Activated CD8-positive, alpha-beta memory T cell treated with anti-CD3 and anti-CD28 coated beads for 1 hour (primary cell): ENCODE measurements at places on chromosomes 7 and 10.

- DNase-seq = no peak
Observed at GRCh38 chr10:113945075-113945686, 90.7 kb downstream of the NHLRC2 start.

GRCh38 chr10:10951675-10952074 is 66.0 kb upstream of the CELF2 start:
- no peak for DNase-seq

DNA sequence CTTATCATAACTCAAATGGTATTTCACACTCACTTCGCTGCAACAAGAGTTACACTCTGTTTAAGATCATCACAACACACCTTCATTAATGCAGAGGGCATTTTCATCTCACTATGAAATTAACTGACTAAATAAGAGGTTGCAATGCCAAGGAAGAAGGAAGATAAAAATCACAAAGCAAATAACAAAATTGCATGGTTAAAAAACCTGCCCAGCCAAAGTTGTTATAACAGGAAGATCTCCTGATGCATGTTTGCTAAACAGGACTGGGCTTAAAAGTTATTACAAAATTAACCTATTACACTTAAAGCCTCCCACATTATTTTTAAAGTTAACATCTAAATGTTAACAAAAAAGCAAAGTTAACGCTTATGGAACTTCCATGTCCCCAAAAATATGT is 11.8 kb downstream of the FAM13C start:
- DNase-seq = no peak

- DNase-seq = no peak
Observed at GRCh38 chr10:28432210-28432676, 100.7 kb upstream of the WAC start.

GRCh38 chr10:62618576-62619412 is 185.7 kb upstream of the ADO start:
- no peak for DNase-seq

- DNase-seq = peak; percentile 33
Observed at GRCh38 chr7:24812305-24812945, 55.2 kb upstream of the GSDME start.

DNA sequence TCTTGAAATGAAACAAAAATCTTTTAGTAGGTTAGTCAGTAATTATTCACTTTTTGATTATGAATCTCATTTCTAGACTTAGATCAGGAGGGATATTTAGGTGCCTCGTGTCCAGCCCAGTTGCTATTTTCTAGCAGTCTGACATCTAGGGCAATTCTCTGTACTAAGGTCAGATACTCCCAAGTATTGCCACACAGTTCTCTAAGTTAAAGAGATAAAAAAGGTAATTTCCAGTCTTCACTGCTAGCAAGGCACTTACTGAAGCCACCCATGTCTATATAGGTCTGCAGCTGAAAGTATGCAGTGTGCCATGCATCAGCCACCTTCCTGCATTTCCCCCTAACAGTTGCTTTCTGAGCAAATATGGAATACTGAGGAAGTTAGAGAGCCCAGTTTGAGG is 83.4 kb downstream of the PON1 start:
- no peak for DNase-seq

DNA sequence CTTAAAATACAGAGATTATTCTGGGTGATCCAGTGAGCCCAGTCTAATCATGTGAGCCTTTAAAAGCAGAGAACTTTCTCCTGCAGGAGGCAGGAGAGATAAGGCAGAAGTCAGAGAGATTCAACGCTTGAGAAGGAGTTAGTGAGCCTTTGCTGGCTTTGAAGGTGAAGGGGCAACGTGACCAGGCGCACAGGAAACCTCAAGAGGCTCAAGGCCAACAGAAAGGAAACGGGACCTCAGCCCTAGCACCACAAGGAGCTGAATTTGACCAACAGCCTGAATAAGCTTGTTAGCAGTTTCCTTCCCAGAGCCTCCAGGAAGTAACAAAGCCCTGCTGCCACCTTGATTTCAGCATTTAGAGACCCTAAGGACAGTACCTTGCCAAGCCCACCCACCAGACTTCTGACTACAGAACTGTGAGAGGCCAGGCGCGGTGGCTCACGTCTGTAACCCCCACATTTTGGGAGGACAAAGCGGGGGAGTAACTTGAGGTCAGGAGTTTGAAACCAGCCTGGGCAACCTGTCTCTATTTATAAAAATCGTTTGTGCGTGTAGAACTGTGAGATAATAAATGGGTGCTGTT is 87.3 kb upstream of the KAT6B start:
- DNase-seq = no peak

DNA sequence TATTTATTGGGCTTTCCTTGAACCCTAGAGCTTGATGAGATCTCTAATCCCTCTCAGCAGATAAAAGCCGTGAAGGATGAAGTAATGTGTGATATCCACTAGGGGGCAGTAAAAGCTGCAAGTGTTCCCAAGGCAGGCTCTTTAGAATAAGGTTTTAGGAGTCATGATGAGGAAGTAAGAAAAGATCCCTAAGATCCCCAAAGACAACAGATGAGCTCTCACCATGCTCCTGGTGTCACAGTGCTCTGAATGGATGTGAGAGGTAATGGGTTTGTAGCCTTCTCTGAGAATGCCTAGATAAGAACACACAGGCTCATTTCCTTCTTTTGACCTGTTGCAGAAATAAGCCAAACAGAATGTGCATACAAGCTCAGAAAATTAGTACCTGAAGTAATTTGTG is 70.4 kb upstream of the ITPRID1 start:
- no peak for DNase-seq

- DNase-seq = no peak
Observed at GRCh38 chr10:111600772-111601171, 523.9 kb downstream of the ADRA2A start.

GRCh38 chr7:40978047-40978446 is 724.8 kb downstream of the INHBA start:
- DNase-seq = no peak

DNA sequence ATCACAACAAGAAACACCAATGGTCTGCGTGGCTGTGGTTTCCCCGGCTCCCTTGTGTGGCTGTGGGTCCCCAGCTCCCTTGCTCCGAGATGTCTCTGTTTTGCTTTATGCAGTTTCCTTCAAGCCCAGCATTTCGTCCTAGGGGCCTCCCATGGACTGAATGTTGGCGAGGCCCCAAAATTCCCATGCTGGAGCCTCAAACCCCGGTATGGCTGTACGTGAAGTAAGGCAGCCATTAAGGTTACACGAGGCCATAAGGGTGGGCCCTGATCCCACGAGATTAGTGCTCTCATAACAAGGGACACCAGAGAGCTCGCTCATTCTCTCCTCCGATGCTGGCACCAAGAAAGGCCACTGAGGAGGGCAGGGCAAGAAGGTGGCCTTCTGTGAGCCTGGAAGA is 44.6 kb downstream of the INSIG1 start:
- DNase-seq = no peak

DNA sequence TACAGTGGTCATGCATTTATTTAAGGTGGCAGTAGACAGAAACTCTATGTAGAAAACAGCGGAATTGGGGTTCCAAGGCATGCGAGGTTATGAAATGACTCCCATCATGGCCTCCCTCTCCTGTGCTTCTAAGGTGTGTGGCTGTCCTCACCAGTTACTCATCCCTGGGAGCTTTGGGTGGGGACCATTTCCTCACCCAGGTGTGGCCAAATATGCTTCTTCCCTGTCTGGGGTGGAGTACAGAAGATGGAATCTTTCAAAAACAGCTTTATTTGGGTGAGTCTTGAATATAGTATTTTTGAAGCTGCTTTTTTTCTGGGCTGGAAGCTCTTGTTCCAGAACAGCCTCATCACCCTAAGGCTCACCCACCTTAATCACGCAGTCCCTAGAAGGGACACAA is 139.0 kb downstream of the NRF1 start:
- no peak for DNase-seq

DNA sequence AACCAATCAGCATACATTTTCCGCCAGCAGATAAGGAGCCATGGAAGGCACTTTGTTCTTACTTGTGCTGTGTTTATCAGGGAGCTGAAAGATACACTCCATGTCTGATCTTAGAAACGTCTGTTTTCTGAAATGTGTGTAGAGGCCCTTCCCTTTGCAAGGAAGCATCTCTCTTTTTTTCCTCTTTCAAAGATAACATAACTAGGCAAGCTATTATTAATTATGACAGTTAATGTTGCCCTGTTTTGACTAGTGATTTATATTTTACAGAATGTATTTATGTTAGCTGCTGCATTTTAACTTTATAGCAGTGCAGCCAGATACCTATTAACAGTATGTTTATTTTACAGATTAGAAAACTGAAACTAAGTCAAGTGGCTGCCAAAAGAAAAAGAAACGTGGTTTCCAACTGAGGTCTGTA is 683.2 kb upstream of the IGFBP3 start:
- no peak for DNase-seq

DNA sequence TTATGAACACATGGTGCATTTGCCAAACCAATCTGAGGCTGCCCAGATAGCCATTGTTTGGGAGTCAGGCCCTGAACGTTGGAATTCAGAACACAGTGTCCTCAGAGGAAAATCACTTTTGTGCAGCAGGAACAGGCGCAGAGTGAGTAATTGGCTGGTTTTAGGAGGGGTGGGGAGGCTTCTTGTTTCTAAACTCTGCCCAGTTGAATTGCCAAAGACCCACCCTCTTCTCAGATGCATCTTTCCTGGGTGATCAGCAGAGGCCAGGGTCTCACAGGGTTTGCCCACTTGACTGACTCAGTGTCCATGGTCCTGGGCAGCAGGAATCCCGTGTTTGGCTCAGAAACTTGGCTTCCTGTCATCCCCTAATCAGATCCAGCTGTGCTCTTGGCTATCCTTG is 24.3 kb downstream of the PRLHR start:
- DNase-seq = no peak

- DNase-seq = no peak
Observed at GRCh38 chr7:79515358-79515757, 61.9 kb upstream of the MAGI2 start.

DNA sequence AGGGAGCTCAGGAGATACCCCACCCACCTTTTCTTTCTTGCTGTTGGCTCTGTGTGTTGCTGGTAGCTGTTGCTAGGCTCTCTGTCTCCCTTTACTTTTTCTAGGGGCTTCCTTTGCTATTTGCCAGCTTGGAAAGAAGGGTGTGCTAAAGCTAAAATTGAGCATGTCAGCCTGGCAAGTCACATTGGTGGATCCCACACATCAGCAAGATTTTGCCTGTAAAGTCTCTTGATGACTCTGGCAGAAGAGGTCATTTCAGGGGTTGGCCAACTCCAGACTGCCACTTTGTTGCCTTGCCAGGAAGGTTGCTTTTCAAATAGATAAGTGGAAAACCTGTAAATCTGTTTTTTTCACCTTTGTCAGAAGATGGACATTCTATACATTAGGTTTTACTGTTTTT is 9.9 kb downstream of the CCNY start:
- DNase-seq = no peak

GRCh38 chr7:767941-768731 is 41.1 kb upstream of the PRKAR1B start:
- no peak for DNase-seq

DNA sequence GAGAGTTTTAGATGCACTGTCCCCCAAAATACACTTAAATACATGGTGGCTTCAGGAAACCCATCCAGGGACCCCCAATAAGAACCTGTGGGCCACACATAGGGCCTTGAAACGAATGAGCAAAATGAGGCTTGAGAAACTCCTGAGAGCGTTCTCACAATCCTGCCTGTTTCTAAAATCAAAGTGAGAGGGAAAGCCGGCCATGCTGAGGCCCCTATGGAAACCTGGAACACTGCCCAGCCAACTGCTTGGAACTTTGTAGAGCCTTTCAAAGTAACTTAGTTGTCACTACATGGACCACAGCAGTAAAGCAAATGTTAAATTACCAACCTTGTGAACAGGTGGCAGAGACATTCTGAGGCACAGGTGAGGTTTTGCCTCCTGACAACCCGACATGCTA is 13.4 kb downstream of the SGMS1 start:
- no peak for DNase-seq

- DNase-seq = no peak
Observed at GRCh38 chr10:59801171-59801570, 47.9 kb upstream of the MRLN start.

- DNase-seq = no peak
Observed at GRCh38 chr10:122051609-122052385, 62.8 kb downstream of the TACC2 start.

GRCh38 chr7:55484834-55485233 is 87.5 kb downstream of the VOPP1 start:
- DNase-seq = no peak

DNA sequence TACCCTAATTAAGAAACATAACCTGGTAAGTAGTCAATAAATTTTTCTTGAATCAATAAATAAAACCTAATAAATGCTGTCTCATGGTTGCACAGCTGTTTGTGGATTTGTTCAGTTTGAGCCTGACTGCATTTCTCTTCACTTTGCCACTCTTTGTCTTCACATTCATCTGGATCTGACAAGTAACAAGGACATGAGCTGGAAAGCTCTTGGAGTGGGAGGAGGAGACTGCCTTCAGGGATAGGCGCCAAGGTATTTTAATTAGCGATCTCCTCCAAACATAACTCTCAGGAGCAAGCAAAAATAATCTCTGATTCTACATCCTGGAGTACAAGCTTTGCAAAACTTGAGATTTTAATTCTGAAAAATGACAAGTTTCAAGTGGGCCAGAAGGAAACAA is 251.0 kb downstream of the BMPER start:
- no peak for DNase-seq

DNA sequence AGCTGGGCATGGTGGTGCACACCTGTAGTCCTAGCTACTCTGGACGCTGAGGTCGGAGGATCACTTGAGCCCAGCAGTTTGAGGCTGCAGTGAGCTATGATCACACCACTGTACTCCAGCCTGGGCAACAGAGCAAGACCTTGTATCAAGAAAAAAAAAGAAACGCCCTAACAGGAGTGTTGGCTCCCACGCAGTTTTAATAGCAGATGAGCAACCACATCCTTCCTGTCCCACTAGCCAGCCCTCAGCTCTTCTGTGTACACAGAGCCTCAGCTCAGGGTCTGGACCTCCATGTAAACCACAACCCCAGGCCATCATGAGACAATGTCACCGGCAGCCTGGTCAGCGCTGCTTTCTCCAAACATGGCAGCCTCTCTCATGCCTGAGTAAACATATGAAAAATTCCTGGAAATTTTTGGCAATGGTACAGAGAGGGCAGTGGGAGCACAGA is 108.2 kb downstream of the PIP4K2A start:
- no peak for DNase-seq

DNA sequence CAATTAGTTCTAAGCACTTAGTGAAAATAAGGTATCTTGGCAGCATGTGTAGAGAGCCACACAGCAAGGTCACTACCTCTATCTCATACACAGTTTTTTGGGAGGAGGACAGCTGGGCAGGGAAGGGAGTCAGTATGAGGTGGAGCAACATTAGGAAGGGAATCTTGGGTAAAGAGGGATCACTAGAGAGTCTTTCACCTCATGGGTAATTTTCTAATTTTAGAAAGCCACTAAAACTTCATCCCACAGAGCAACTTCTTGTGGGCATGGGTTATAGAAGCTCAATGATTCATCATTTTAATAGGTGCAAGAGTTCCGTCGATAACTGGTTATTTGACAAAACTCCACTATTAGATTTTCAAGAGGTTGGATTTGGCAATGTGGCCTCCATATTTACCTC is 2.5 kb downstream of the NRAP start:
- DNase-seq = no peak

DNA sequence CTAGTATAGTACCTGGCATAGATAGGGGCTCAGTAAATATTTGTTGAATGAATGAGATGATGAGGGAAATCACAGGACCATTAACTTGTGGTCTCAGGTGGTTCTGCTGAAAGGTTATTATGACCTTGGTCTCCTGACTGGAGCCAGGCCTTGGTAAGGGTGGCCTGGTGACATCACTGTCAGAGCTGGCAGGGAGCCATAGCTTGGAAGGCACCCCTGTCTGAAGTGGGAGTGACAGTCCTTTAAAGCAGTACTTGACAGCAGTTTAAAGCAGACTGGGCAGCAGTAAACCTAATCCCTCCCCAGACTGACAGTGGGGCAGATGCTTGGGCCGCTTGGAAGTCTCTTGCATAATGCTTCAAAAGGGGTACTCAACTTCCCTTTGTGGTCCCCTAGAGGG is 13.4 kb downstream of the DPCD start:
- no peak for DNase-seq
